CD4-positive, alpha-beta T cell treated with Interleukin-4 for 4 hours (primary cell): ENCODE measurements at places on chromosomes 1 and 21.

- no peak for DNase-seq
Observed at GRCh38 chr1:199081739-199082138, 442.9 kb downstream of the PTPRC start.

DNA sequence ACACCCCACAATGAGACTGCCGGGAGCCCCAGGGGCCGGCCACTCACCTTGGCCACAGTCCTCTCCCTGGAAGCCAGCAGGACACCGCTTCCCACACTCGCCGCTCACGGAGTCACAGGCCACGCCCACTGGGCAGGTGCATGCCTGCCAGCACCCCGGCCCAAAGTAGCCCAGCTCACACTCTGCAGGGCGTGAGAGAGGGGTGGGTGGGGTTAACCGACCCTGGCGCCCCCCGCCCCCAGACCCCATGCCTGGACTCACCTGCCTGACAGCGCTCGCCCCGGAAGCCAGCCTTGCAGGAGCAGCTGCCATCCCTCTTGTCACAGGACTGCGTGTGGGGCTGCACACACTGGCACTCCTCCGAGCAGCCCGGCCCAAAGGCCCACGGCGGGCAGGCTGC is 50.7 kb downstream of the ARHGEF16 start:
- no peak for DNase-seq

- no peak for DNase-seq
Observed at GRCh38 chr1:202230939-202231645, 37.5 kb downstream of the LGR6 start.

GRCh38 chr1:226974544-226975258 is 34.6 kb downstream of the COQ8A start:
- no peak for DNase-seq

DNA sequence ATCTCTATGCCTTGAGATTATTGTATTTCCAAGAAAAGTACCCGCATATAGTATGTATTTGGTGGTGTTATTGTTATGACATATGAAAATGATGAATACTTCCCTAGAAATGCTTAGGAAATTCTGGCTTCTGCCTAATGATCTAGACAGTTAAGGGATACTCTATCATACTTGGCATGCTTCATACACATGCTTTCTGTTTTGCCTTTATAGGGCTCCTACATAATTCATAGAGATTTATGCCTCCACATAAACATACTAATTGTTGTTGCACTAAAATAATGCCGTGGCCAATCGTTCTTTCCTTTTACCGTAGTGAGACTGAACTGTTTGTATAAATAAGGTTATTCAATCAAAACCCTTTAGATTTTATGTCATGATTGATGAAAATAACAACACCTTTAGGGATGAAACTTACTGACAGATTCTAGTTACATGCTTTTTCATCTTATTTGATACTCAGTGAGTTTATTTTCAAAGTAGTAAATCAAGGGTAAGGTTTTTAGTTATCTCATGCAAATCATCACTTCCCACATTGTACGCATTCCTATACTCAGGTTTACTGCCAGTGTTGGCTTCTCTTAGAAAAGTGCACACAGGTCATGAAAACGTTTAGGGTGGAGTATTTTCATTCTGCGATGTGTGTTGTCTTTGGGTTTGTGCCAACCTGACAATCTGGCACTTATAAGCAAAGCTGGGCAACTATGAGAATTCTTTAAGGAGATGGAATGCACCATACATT is 40.5 kb upstream of the SCYL3 start:
- no peak for DNase-seq

DNA sequence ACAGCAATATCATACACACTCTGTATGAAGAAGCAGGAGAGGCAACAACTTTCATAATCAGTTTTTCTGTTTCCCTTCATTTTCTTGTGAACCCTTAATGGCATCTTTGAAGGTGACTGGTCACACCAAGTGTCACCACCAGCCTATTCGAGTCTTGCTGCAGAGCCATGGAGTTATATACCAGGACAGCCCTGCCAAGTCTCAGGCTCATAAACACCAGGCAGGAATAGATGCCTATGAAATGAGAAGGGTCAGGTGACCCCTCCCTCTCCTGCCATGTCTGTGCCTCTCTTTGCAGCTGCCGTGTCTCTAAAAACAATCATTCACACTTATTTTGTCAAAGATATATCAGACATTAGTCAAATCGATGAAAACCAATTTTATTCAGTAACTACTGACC is 28.0 kb downstream of the NECAP2 start:
- DNase-seq: no peak

DNA sequence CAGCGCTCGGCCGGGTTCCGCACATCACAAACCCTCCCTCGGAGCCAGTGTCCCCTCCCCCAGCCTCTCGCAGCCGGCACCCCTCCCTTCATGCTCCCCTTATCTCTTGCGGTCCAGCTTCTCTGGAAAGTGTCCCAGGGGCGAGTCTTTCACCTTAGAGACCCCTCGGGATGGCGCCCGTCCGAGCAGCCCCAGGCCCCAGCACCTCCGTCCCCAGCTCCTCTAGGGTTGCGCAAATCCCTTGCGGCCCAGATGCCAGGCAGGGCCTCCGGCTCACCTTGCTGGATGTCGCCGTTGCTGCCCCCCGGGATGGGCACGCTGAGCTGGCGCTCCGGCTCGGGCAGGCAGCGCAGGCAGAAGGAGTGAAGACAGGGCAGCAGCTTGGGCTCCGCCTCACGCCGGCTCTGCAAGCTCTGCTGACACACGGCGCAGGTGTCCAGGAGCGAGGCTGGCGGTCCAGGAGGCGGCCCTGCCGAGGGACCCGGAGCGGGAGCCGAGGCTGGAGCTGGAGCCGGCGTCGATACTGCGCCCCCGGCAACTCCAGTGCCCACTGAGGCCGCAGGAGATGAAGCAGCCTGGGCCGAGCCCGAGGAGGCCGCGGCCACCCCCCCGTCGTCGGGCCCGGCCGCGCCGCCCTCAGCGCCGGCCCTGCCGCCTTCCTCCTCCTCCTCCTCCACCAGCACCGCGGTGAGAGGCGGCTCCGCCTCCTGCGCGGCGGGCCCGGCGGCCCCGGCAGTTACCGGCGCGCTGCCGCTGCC is 550 bp downstream of the TRIM33 start:
- DNase-seq: peak; percentile 33

- DNase-seq: no peak
Observed at GRCh38 chr1:241518476-241519307, 863 bp downstream of the FH start.

DNA sequence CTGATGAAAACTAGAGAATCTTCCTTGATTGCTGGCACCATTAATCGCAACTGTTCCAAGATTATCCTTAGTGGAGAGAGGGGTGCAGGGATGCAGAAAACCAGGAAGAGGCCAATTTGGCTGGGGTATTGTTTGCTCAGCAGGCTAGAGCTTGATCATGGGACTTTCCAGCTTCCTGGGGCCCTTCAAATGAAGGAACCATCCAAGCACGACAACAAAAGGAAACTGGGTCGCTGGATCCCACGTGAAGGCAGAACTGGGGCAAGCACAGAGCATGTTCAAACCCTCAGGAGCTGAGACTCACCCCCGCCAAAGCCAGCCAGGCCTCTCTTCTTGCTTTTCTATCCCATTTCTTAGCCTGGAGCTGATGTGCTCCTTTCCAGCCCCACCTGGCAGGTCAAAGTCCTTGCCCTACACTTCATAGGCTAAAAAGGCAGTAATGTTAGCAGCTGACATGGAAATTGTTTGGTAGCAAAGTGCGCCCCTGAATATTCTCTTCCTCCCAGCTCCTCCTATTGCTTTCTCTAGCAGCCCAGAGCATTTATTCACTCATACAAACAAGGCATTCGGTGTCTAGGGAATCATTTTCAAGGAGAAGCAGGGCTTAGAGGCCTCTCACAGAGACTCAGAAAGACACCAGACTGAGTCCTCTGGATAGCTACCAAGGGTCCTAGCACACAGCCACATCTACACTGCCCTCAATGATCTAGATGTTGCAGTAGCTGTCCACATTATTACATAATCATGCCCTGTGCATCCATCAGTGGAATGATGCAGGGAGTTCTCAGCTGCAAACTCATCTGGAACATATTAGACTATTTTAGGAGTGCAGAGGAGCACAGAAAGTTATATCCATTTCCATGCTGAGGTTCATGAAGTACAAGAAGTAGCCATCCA is 11.5 kb downstream of the KCNA2 start:
- DNase-seq: no peak

- DNase-seq: no peak
Observed at GRCh38 chr1:116415699-116416533, 42.9 kb downstream of the ATP1A1 start.

DNA sequence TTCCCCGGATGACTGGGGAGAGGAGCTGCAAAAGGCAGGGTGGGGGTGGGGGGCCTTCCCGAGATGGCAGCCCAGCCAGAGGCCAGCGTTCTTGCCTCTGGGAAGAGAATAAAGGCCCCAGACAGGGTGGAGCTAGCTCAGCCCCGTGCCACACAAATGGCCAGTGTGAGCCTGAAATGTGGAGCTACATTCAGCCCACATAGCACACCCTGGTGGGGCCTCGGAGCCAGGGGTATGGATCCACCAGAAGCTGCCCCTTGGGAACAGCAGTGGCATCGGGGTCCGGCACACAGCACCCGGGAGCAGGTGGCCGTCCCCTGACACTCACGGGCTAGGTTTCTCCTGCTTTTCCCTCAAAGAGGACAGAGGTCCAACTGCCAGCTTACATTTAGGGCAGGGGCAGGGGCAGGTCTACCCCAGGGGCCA is 93.9 kb downstream of the PDE9A start:
- no peak for DNase-seq

GRCh38 chr21:42118901-42119300 is 47.8 kb downstream of the UMODL1 start:
- DNase-seq: no peak

- DNase-seq: no peak
Observed at GRCh38 chr1:29176576-29176975, 5.1 kb downstream of the SRSF4 start.

DNA sequence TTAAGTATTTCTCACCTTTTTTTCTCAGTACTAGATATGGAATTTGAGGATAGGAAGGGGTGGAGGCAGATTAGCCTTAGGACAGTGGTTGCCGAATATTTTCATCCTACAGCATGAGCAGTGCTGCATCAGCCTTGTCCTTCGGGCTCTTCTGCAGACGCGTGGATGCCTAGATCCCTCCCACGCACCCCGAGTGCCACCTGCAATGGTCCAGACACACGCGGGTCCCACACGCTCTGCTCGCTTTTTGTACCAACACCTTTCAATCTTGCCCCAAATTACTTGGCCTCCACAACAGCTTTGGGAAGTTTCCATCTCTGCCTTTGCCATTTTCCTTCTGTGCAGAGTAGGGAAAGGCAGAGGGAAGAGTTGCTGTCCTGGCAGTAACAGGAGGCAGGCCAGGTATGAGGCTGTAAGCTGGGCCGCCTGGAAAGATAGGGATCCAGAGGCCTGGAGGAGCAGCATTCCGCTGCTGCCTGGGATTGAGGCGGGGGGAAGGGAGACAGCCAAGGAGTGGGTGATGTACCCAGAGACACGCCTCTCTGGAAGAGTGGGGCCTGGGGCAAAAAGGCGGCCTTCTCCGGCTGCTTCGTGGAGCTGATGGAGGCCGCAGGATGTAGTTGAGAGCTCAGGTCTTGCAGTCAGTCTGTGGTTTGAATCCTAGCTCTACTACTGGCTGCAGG is 467.7 kb downstream of the KIF26B start:
- DNase-seq: no peak

DNA sequence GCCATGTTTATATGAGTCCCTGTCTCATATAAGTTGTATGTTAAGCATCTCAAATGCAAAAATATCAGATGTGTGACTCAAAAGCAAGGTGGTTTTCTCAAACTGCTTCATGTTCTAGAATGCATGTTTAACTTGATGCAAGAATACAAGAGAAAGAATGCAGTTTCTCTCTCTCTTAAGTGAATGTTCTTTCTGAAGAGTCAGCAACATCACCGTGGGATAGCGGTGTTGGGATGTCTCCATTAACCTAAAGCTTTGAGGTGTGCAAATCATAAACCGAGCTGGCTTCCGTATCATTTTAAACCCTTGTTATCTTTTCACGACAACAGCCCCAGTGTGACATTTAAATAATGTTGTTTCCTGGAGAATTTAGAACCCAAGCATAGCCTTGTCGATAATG is 48.4 kb upstream of the TARBP1 start:
- DNase-seq: no peak

DNA sequence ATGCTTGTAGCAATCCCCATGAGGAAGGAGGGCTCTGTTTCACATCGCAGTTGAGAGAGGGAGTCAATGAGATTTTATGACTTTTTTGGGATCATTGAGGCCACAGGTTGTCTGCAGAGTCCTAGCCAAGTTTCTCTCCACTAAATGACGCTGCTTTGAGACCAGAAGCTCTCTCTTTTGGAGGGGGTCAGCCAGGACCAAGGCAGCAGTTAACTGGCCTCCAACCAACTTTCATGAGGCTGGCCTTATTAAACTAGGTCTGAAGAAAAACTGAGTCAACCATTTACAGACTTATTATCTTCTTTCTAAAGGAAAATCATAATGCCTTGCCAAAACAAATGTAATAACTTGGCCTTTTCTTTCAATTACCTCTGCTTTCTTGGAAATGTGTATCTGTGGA is 8.6 kb downstream of the WLS start:
- no peak for DNase-seq

GRCh38 chr1:119747451-119747850 is 21.3 kb downstream of the HMGCS2 start:
- no peak for DNase-seq

DNA sequence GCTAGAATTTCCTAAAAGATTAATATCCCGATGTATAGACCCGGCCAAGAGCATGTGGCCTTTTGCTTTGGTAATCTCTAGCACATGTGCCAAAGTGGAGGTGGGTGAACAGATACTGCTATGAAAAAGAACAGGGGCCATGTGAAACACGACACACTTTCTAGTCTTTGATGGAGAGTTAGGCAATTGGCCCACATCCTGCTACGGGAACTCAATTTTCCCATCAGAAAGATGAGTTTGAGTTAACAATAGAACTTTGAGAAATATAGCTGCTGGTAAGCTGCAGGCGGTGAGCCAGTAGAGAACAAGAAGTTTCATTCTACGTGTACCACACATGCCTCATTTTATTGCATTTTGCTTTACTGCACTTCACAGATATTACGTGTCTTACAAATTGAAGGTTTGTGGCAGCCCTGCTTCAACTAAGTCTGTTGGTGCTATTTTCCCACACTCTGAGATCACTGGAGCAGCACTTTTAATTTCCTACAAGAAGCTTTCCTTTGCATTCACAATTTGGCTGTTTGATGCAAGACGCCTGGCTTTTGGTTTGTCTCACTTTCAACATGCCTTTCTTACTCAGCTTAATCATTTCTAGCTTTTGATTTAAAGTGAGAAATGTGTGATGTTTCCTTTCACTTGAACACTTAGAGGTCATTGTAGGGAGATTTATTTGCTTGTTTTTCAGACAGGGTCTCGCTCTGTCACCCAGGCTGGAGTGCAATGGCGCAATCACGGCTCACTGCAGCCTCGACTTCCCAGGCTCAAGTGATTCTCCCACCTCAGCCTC is 46.3 kb downstream of the HTR6 start:
- DNase-seq: no peak

DNA sequence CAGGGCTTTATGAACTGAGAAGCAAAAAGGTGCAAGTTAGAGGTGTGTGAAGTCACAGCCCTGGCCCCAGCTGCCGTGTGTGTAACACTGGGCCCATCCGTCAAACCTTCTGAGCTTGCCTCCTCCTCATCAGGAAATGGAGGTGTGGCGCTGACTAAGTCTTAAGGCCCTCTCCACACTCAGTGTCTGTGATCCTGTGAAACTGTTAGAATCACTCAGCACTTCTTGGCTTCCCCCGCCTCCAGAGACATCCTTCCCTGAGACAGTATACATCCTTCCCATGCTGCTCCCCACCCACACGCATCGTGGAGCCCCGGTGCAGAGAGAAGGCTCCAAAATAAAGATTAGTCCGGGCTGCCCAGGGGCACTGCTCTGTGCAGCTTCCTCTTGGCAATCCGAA is 33.3 kb downstream of the LRP8 start:
- peak; percentile 46 for DNase-seq
